Endodermal cell (in vitro differentiated cells): ENCODE measurements at places on chromosomes 4 and X. TPM values are rescaled to one million over a fixed set of nuclear protein-coding genes. Genes with fewer than 3 reads are reported as not detected.

Gene SORCS2
- total RNA-seq: 0.72 and 1.4 TPM in 2 replicates

DNA sequence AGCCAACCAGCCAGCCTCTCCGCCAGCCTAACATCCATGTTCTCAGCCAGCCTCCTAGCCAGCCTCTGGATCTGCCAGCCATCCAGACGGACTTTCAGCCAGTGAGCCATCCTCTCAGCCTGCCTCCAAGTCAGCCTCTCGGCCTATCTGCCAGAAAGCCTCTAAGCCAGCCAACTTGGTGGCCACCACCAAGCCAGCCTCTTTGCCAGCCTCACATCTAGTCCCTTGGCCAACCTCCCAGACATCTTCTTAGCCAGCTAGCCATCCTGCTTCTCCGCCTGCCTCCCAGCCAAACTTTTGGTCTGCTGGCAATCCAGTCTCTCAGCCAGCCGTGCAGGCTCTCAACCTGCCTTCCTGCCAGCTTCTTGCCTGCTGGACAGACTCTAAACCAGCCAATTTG is 16.4 kb upstream of the ARAP2 start:
- no peak overlapping the region for H3K4me3 ChIP-seq
- no peaks in the 10 kb centered on the region for H3K36me3 ChIP-seq
- no peaks in the 10 kb centered on the region for H3K27me3 ChIP-seq

- no peaks in the 10 kb centered on the region for H3K27me3 ChIP-seq
- no peak for DNase-seq
- H3K4me3 ChIP-seq: no peak overlapping the region
- no peaks in the 10 kb centered on the region for H3K36me3 ChIP-seq
These were observed 27.0 kb upstream of the GIMD1 start for GRCh38 chr4:106395582-106395981.

DNA sequence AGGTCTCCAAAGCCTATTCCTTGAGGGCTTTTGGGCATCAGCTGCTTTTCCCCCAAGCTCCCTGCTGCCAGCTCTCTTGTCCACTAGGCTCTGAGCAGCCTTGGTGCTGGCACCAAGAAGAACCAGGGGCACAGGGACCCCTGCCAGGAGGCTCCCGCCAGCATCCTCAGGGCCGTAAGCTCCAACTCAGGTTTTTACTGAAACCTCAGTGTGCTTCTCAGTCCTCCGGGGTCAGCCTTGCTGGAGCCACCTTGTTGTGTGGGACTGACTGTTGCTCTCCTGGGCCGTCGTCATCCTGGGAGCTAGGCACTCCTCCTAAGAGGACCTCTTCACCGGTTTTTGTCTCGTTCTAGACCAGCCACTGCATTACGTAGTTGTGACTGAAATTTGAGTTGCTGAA is 38.9 kb downstream of the NOP14 start:
- peaks cover 7% of the 10 kb centered on the region for H3K4me1 ChIP-seq
- no peak overlapping the region for H3K4me3 ChIP-seq
- H3K36me3 ChIP-seq: peaks cover 85% of the 10 kb centered on the region
- no peaks in the 10 kb centered on the region for H3K27me3 ChIP-seq
- DNase-seq: no peak

GRCh38 chr4:7054106-7054880 is 11.1 kb downstream of the TADA2B start:
- peaks cover 36% of the 10 kb centered on the region for H3K36me3 ChIP-seq
- H3K4me3 ChIP-seq: no peak overlapping the region
- H3K4me1 ChIP-seq: no peaks in the 10 kb centered on the region
- H3K27ac ChIP-seq: no peak overlapping the region
- DNase-seq: peak; percentile 42

DNA sequence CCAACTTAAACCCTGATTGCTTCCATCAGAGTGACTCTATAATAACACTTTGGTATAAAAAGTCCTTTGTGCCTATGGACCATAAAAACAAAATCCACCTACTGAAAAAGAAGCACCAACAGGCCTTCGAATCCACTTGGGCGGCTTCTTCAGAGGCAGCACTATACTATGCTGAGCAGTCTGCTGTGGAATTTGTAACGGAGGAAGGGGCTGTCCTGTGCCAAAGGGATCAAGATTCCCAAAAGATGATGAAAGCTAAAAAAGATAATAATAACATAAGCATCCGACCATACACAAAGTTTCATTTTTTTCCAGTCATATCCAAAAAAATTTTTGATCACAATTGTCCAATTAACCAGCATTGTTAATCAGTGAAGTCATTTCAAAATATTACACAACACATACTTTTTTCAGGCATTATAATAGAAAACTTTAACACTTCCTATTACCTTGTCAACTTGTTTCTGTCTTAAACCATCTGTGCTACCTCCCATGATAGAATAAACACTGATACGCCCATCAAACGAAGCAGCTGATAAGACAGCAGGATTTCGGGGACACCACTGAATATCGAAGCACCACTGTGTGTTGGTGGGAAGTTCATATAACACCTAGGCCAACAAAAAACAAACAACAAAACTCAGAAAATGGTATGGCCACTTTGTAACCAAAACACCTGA is 24.1 kb downstream of the SEC31A start:
- H3K27ac ChIP-seq: no peak overlapping the region
- no peaks in the 10 kb centered on the region for H3K4me1 ChIP-seq
- DNase-seq: no peak
- no peaks in the 10 kb centered on the region for H3K27me3 ChIP-seq

DNA sequence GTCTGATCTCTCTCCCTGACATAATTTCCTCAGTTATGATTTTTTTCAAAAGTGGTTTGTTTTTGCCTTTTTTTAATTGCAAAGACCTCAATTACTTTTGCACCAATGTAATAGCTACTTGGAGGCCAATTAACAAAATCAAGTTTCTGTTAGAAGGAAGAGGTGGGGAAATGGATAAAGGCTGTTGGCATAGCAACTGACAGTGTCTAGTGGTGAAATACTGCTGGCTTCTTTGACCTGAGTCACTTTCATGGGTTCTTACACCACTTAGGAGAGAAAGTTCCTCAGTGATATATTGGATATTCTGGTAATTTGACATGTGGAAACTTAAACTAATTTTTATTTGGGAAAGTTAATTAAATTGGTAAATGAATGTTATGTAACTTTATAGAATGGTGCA is 26.5 kb upstream of the ATP8A1 start:
- no peak overlapping the region for H3K27ac ChIP-seq
- no peaks in the 10 kb centered on the region for H3K4me1 ChIP-seq
- no peaks in the 10 kb centered on the region for H3K27me3 ChIP-seq
- no peaks in the 10 kb centered on the region for H3K36me3 ChIP-seq

Gene SMIM43
- not detected in 3 replicates for total RNA-seq

- DNase-seq: no peak
- peaks cover 18% of the 10 kb centered on the region for H3K4me1 ChIP-seq
- H3K4me3 ChIP-seq: no peak overlapping the region
- H3K36me3 ChIP-seq: no peaks in the 10 kb centered on the region
- no peaks in the 10 kb centered on the region for H3K27me3 ChIP-seq
- no peak overlapping the region for H3K27ac ChIP-seq
These were observed 58.3 kb downstream of the GRID2 start for GRCh38 chr4:92362028-92362427.

GRCh38 chr4:74838746-74839370 is 44.5 kb upstream of the BTC start:
- no peak overlapping the region for H3K4me3 ChIP-seq
- DNase-seq: no peak
- peaks cover 1% of the 10 kb centered on the region for H3K4me1 ChIP-seq
- no peaks in the 10 kb centered on the region for H3K36me3 ChIP-seq

DNA sequence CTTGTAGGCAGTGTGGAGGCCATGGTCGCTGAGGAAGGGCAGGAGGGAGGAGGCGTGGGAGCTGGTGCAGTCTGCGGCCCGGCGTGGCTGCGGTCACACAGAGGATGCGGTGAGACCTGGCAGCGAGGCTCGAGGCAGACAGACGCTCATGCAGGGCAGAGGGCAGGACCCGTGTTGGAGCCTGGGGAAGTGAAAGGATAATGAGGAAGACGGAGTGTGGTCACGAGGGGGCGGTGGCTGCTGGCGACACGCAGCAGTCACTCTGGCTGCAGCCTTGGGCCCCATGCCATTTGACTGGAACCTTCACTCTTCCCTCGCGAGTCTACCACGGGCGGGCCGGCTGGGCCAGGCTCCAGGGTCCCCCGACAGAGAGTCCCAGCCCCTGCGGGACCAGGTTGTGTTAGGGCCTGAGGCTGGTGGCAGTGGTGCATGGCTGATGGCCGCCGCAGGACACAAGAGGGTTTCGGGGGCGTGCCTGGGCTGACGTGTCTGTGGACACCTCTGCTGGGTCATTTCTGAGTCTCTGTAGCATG is 68.8 kb upstream of the HGFAC start:
- no peak overlapping the region for H3K27ac ChIP-seq
- H3K4me3 ChIP-seq: no peak overlapping the region
- H3K36me3 ChIP-seq: peaks cover 14% of the 10 kb centered on the region
- no peak for DNase-seq
- H3K27me3 ChIP-seq: no peaks in the 10 kb centered on the region

Gene SLITRK4
- 5.6 and 5.8 TPM in 2 replicates for total RNA-seq

DNA sequence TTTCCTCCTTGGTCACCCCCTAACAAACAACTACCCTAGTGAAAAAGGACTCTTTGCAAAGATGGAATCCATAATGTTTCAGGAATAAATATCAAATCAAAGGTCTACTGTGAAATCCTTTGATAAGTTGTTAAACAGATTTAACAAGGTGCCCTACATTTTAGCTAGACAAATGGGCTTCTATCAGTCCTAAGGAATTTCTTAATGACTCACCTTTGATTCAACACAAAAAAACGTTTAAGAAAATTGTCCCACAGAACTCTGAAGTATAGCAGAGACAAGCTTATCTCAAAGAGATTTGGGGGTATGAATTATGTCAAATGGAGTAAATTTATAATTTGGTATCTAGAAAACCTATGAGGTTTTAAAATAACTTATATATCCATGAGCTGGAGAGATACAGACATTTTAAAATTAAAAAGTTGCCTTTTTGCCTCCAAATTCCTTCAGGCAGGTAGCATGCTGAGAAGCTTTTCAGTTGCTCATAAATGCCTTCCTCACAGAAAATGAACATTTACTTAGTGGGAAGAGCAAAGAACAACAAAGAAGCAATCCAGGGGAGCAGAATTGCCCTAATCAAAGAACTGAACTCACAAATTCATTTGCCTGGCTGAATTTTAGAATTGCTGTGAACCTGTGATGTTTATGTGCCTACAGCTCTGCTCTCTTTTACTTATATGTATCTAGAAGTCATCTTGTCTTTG is 649.3 kb downstream of the STPG2 start:
- no peak overlapping the region for H3K4me3 ChIP-seq
- no peak for DNase-seq
- no peak overlapping the region for H3K27ac ChIP-seq
- no peaks in the 10 kb centered on the region for H3K4me1 ChIP-seq

Gene DCAF4L1
- 0.18 and 0.20 TPM in 2 replicates for total RNA-seq

DNA sequence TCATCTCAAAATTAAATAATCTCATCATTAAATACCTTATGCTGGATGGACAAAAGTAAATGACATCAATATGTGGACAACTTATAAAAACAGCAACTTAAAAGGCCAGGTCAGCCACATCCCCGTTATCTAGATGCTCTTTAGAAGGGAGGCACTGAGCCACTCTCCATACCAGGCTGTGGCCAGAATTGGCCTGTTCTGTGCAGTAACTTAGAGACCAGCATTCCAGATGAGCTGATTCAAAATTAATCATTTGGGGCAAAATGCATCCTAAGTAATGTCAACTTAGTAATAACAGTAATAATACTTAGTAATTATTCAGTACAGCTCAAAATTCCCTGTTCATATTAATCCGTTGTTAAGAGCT is 373.6 kb downstream of the FBXW7 start:
- H3K4me3 ChIP-seq: no peak overlapping the region
- no peak for DNase-seq
- H3K27me3 ChIP-seq: peaks cover 47% of the 10 kb centered on the region
- no peaks in the 10 kb centered on the region for H3K4me1 ChIP-seq

- no peak overlapping the region for H3K27ac ChIP-seq
- no peak for DNase-seq
- H3K27me3 ChIP-seq: no peaks in the 10 kb centered on the region
- no peaks in the 10 kb centered on the region for H3K36me3 ChIP-seq
These were observed 2.2 kb downstream of the BTK start for GRCh38 chrX:101383679-101384205.

Gene AFAP1
- total RNA-seq: 12.3 to 19.7 TPM (median 18.2 TPM) in 3 replicates

Gene KLKB1
- 11.9 to 14.4 TPM (median 13.1 TPM) in 3 replicates for total RNA-seq

Gene FREM3
- 0.20 TPM in 2 replicates for total RNA-seq

Gene PAQR3
- 22.8 to 37.3 TPM (median 36.4 TPM) in 3 replicates for total RNA-seq

- H3K4me1 ChIP-seq: no peaks in the 10 kb centered on the region
- no peak overlapping the region for H3K4me3 ChIP-seq
- no peaks in the 10 kb centered on the region for H3K27me3 ChIP-seq
- H3K27ac ChIP-seq: no peak overlapping the region
These were observed 13.7 kb upstream of the DTHD1 start for GRCh38 chr4:36267486-36268268.

- DNase-seq: peak; percentile 77
- H3K4me3 ChIP-seq: no peak overlapping the region
- H3K27me3 ChIP-seq: no peaks in the 10 kb centered on the region
- no peaks in the 10 kb centered on the region for H3K36me3 ChIP-seq
These were observed 220.1 kb upstream of the PSAPL1 start for GRCh38 chr4:7654550-7655445.

DNA sequence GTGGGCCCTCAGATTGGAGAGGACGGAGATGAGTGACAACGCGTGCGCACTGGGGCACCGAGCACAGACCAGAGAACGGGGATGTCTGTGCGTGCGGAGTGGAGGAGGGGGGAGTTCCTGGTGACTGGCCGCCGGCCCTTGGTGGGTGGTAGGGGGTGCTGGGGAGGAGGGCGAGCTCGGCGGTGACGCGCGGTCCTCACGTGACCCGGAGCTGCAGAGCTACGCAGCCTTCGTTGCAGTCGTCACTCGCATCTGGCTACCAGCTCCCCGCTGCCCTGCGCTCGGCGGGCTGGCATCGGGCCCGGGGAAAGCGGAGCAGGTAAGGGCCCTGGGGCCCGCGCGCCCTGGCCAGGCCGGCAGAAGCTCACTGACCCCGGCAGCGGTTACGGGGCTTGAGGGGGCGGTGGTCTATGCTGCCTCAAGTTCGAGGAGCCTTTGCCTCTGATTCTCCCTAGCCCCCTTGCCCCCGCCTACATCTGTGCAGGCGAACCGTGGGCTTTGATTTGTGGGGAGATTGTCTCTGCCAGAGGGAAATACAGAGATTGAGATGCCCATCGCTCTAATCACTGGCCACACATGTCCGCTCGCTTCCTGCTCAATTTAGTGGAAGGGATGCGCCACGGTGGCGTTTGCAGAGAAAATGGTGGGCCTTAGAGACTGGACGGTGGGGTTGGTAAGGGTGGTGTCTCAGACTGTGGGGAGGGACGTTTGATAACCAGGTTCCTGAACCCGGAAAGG is at the start of gene ARMCX4:
TSS of gene ARMCX4 (plus strand) at position 245 of the 738 bp plus-strand sequence. CDS start 3,134 bp downstream, outside the sequence.
- H3K4me1 ChIP-seq: no peaks in the 10 kb centered on the region
- H3K4me3 ChIP-seq: peak within 1 kb of the TSS; percentile 84
- DNase-seq: peak; percentile 88
- H3K27ac ChIP-seq: no peak within 1 kb of the TSS
- H3K27me3 ChIP-seq: no peaks in the 10 kb centered on the region
- H3K36me3 ChIP-seq: no peaks in the 10 kb centered on the region

Gene USP17L10
- total RNA-seq: not detected in 3 replicates

Gene VSIG1
- total RNA-seq: 0.25 and 1.0 TPM in 2 replicates

DNA sequence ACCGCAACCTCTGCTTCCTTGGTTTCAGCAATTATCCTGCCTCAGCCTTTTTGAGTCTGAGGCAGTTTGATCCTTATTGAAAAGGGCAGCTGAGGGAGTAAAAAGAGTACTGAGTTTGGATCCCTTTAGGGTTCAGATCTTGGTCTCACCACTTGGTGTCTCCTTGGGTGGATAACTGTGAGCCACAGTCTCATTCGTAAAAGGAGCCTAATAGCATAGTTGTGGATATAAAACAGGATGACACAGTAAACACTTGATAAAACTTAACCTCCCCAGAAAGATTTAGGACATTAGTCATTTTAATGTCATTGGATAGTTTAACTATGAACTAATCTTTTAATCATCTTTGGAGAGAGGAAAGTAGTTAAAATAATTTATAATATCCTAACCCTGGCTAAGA is 173.0 kb downstream of the ANK2 start:
- peaks cover 8% of the 10 kb centered on the region for H3K36me3 ChIP-seq
- no peaks in the 10 kb centered on the region for H3K27me3 ChIP-seq
- no peak overlapping the region for H3K4me3 ChIP-seq
- peaks cover 23% of the 10 kb centered on the region for H3K4me1 ChIP-seq
- DNase-seq: no peak
